ENCODE measurements at places on chromosomes 2 and 18.

- DNase-seq, result no peak
These were observed 45.9 kb upstream of the TXNDC2 start for GRCh38 chr18:9839853-9840252.

- DNase-seq, result no peak
These were observed 165.2 kb upstream of the FOSL2 start for GRCh38 chr2:28227498-28227897.

DNA sequence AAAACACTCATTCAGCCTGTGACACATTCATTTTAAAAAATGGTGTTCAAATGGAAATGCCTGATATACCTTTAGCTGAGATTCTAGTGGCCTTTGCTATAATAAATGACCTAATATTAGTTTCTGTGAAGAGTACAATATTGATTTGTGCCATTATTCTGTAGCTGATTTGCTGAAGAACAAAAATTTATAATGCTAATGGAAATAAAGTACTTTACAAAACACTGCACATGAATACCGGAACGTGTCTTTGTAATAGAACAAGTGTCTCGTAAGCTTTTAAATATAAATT is 138.7 kb downstream of the WDR7 start:
- no peak for DNase-seq

- DNase-seq, result no peak
These were observed 190.5 kb upstream of the EPAS1 start for GRCh38 chr2:46106690-46107089.

DNA sequence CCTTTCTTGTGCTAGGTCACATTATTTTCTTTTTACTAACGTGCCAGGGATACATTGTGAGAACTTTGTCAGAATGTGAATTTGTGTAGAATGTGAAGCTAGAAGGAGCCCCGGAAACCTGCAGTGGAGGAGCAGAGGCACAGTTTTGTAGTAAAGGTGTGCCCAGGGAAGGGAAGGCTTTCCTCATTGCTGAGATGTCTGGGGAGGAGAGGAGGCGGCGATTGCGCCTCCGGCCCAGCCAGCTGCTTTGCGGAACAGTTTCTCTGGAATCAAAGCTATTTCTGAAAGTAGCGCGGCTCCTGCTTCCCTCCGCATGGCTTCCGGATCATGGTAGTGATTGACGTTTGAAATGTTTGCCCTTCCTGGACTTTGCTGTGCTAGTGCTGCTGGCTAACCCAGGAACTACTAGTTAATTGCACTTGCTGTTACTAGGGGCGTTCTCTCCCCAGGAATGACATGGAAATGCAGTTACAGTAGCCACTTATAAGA is 83.1 kb upstream of the RBM44 start:
- DNase-seq, result no peak

DNA sequence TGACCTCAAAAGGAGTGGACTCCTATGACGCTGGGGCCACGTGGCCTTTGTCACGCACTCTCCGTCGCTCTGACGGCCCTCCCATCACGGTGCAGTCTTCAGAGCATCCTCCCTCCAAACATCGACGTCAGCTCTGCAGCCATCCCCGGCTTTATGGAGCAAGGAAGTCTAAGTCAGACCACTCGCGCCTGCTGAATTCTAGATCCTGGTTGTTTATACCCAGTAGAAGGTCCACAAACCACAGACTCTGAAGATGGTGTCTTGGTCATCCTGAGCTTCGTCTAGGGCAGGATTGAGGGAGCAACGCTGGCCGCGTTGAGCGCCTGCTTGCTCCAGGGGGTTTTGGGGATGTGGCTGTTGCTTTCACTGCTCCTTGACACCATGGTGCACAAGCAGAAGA is 228.0 kb upstream of the SALL3 start:
- no peak for DNase-seq

DNA sequence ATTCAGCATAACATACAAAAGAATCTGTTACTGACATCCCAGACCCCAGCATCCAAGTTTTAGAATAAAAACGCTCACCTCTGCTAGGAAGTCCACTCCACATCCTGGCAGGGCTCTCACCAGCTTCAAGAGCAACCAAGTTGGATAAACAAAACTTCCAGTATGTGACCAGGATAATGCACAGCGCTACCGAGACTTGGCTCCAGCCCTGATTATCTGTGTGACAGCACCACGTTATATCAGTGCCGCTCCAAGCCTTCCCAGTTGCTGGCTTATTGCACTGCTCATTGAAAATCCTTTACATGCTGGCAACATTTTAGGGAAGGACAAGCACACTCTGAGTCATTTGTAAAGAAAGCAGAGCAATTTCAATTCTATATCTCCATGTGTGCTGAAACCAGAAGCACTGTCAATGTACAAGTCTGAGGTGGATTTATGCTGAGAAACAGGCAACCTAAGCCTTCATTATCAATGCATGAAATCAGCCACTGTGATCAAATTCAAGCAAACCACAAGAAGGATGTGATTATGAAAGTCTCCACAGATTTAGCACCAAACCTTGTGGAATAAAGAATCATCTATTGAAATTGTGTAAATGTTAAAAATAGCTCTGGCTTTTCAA is 115.7 kb downstream of the ZNF385B start:
- DNase-seq, result no peak

Measured in T-helper 1 cell (primary cell).